ENCODE measurements at places on chromosomes 6 and 20.
A peak's percentile ranks its signal among the peaks of the same experiment; 100 is the strongest.

DNA sequence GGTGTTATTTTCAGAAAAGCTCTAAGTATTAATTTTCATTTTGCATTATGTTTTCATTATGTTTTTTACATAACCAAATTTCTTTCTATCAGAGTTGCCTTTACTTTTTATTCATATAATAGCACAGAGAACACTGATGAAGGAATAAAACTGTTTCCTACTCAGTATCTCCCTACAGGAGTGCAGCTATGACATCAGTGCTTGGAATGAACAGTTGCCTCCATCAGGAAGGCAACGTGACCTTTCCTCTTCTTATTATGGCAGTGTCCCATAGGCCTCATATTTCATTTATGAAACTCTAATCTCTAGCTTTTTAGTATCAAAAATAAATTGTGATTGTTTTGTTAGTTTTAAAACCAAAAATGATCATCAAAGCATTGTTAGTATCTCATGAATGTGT lies 712.8 kb downstream of the CD109 start:
- no peak for DNase-seq

DNA sequence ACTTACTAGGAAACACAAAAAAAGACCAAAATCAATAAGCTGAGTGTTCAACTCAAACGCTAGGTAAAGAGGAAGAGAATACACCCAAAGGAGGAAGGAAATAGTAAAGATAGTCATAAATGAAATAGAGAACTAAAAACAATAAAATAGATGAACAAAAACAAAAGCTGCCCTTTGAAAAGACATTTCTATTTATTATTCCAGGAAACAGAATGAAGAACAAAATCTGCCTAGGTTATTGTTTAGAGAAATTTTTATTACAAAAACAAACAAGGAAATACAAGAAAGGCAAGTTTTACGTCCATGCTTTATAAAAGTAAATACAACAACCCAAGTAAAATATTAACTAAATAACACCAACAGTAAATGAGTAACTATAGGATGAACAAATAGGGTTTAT lies 20.1 kb downstream of the HLA-DMB start:
- DNase-seq: no peak

- DNase-seq: no peak
Measured at GRCh38 chr20:23515250-23515939, 24.5 kb downstream of the CST8 start.

DNA sequence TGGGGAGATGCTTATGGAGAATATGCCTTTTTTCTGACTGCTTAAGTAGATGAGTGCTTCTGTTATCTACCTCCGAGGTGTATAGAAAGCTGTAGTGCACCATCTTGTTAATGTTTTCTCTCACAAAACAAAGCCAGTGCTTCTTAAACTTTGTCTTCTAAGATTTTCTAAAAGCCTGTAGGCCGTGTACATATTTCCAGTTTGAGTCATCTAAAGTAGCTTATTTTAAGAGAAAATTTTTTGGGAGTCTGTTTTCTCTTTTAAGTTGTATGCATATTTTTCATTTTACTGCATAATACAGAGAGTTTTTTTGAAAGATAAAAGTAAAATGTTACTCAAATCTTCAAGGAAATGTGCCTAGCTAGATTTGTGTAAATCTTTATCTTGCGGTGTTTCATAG lies 151.7 kb downstream of the GRIK2 start:
- DNase-seq: no peak

GRCh38 chr6:72855471-72855870 lies 233.6 kb downstream of the KCNQ5 start:
- no peak for DNase-seq

GRCh38 chr20:21272279-21272678 lies 30.9 kb upstream of the XRN2 start:
- DNase-seq: no peak

GRCh38 chr6:33856655-33857054 lies 52.9 kb upstream of the MLN start:
- DNase-seq: peak; percentile 24

GRCh38 chr6:126718600-126719327 lies 378.8 kb downstream of the CENPW start:
- no peak for DNase-seq
